ENCODE measurements at places on chromosomes 11 and 22. TPM values are rescaled to one million over a fixed set of nuclear protein-coding genes. Genes with fewer than 3 reads are reported as not detected.

OR52I2 gene
- not detected for total RNA-seq

DNA sequence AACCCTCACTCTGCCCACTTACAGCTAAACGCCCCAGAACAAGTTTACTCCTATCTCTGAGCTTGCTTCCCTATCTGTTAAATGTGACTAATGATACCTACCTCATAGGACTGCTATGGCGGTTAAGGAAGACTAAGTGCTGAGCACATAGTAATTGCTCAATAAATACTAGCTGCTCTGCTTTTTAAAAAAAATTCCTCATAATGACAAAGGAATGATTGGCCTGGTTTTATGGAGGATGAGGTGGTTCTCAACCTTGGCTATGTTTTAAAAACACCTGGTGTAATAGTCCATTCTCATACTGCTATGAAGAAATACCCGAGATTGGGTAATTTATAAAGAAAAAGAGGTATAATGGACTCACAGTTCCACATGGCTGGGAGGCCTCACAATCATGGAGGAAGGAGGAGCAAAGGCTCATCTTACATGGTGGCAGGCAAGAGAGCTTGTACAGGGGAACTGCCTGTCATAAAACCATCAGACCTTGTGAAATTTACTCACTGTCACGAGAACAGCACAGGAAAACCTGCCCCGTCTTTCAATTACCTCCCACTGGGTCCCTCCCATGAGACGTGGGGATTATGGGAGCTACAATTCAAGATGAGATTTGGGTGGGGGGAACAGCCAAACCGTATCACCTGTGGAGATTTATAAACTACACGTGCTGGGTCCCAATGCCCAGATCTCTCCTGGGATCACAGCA, 127.2 kb upstream of the SYT13 start:
- peaks cover 5% of the 10 kb centered on the region for H3K27me3 ChIP-seq
- H3K4me1 ChIP-seq: peaks cover 32% of the 10 kb centered on the region
- no peaks in the 10 kb centered on the region for H3K36me3 ChIP-seq
- DNase-seq: no peak
- H3K27ac ChIP-seq: no peak overlapping the region
- no peak overlapping the region for H3K4me3 ChIP-seq

DNA sequence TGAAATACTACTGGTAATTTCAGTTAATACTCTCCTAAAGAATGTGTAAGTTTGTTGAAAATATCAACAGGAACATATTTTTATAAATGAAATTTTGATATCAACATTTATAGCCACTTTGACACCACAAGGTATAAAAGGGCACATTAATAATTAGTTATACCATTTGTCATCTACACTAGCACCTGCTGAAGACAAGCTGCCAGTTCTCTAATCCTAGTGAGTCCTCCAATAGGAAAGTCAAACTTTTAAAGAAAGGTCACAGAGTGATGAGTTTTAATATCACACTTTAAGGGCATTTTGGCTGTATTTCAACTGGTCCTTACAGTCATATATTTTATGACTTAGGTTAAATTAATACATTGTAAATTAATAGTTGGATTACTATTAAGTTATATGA, 52.3 kb downstream of the APOL5 start:
- H3K27ac ChIP-seq: no peak overlapping the region
- H3K36me3 ChIP-seq: peaks cover 17% of the 10 kb centered on the region
- H3K4me3 ChIP-seq: no peak overlapping the region
- H3K4me1 ChIP-seq: peaks cover 11% of the 10 kb centered on the region
- DNase-seq: no peak

GRCh38 chr11:61873588-61874376, 17.6 kb downstream of the FADS3 start:
- peak overlapping the region; percentile 63 for H3K27ac ChIP-seq
- no peak overlapping the region for H3K4me3 ChIP-seq
- peaks cover 11% of the 10 kb centered on the region for H3K36me3 ChIP-seq
- no peaks in the 10 kb centered on the region for H3K27me3 ChIP-seq

GRCh38 chr11:67632175-67632981, 2.6 kb upstream of the NUDT8 start:
- no peak overlapping the region for H3K27ac ChIP-seq
- no peaks in the 10 kb centered on the region for H3K36me3 ChIP-seq
- H3K4me1 ChIP-seq: peaks cover 6% of the 10 kb centered on the region
- peak; percentile 83 for DNase-seq

CTSD gene
- total RNA-seq: 2,062 TPM

- peaks cover 28% of the 10 kb centered on the region for H3K27me3 ChIP-seq
- no peak for DNase-seq
- no peak overlapping the region for H3K4me3 ChIP-seq
- H3K36me3 ChIP-seq: no peaks in the 10 kb centered on the region
- no peak overlapping the region for H3K27ac ChIP-seq
- no peaks in the 10 kb centered on the region for H3K4me1 ChIP-seq
Measured at GRCh38 chr22:33049119-33049729, 9.0 kb downstream of the SYN3 start.

DNA sequence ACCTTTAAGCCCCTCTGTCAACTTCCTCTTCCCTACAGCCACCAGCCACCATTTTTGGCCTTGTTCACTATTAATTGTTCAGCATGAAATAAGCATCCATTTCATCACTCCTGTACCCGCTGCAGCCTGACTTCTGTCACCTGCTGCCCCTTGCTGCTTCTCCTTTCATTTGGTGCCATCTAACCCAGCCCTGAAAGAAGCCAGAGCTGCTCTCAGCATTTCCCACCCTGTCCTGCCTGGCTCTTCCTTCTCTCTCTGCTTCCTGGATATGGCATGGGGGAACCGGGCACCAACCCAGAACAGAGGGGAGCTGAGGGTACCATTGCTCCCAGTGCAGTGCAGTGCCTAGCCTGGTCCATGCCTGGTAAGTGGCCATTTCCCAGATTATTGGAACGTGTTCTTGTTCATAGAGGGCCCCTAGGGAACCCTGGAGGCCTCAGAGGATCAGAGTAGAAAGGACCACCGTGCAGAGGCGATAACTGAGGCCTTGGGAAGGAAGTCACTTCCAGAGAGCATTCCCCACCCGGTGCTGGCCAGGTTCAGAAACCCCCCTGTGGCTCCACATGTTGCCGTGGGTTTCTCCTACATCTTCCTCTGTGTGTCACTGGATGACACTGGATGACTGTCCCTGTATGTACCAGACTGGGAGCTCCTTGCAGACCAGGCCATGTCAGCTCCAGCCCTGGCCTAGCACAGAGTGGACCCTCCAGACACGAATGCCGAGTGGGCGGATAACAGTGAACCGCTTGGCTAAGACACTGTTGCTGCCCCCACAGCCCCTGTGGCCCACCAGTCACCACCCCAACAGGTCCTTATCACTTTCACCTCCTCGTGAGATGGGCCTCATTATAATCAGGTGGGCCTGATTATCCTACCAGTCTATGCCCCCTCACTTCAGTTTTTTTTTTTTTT, 4.7 kb downstream of the YDJC start:
- peaks cover 14% of the 10 kb centered on the region for H3K36me3 ChIP-seq
- H3K27me3 ChIP-seq: no peaks in the 10 kb centered on the region
- DNase-seq: no peak
- H3K4me1 ChIP-seq: peaks cover 40% of the 10 kb centered on the region
- peak overlapping the region; percentile 70 for H3K27ac ChIP-seq

DNA sequence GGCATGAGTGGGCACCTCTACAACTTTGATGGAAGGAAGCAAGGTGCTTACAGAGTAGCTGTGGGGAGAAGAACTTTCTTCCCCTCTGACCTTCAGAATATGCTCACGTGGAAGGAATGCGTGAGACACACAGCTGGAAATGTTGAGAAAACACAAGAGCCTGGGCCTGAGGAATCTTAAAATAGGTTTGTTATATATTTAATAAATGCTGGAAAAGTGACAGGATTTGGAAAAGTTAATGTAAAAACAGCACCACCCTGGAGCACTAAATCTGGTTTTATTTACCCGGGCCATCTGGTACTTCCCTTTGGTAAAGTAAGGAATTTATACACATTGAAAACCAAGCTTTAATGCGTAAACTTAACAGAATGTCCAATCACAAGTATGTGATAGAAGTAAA, 14.0 kb upstream of the AMPD3 start:
- no peaks in the 10 kb centered on the region for H3K36me3 ChIP-seq
- peak overlapping the region; percentile 72 for H3K27ac ChIP-seq
- no peak overlapping the region for H3K4me3 ChIP-seq
- DNase-seq: no peak
- no peaks in the 10 kb centered on the region for H3K27me3 ChIP-seq

GRCh38 chr11:13090228-13090708, 81.2 kb downstream of the RASSF10 start:
- no peak overlapping the region for H3K4me3 ChIP-seq
- no peak for DNase-seq
- peaks cover 67% of the 10 kb centered on the region for H3K27me3 ChIP-seq
- H3K4me1 ChIP-seq: no peaks in the 10 kb centered on the region

- DNase-seq: no peak
- H3K27ac ChIP-seq: no peak overlapping the region
- H3K4me1 ChIP-seq: no peaks in the 10 kb centered on the region
- H3K4me3 ChIP-seq: no peak overlapping the region
- H3K36me3 ChIP-seq: no peaks in the 10 kb centered on the region
Measured at GRCh38 chr11:134466610-134467567, 54.8 kb upstream of the B3GAT1 start.

DNA sequence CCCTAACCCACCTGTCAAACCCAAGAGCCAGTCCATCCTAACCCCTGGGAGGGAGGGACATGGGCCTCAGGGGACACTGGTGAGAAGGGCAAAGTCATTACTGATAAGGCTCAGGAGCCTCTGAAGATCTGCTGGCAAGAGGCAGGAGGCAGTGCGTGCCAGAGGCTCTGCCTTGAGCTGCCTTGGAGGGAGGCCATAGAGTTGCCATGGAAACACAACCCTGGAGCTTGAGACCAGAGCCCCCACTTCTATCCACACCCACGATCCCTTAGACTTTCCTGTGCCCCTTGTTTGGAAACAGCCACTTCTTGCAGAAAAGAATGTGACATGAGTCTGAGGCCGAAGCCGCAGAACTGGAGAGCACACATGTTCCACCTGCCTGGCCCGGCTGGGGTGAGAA, 89.7 kb upstream of the CSNK2A3 start:
- no peaks in the 10 kb centered on the region for H3K27me3 ChIP-seq
- H3K27ac ChIP-seq: peak overlapping the region; percentile 54
- peaks cover 52% of the 10 kb centered on the region for H3K4me1 ChIP-seq
- H3K4me3 ChIP-seq: no peak overlapping the region
- peaks cover 21% of the 10 kb centered on the region for H3K36me3 ChIP-seq
- no peak for DNase-seq

GRCh38 chr11:43217849-43218248, 93.9 kb upstream of the API5 start:
- no peaks in the 10 kb centered on the region for H3K36me3 ChIP-seq
- DNase-seq: no peak
- H3K27me3 ChIP-seq: no peaks in the 10 kb centered on the region
- no peaks in the 10 kb centered on the region for H3K4me1 ChIP-seq

NXPE4 gene
- not detected for total RNA-seq

GRCh38 chr11:124747406-124748099, 4.5 kb downstream of the VSIG2 start:
- no peak for DNase-seq
- H3K4me1 ChIP-seq: peaks cover 9% of the 10 kb centered on the region
- H3K36me3 ChIP-seq: no peaks in the 10 kb centered on the region
- peaks cover 30% of the 10 kb centered on the region for H3K27me3 ChIP-seq
- H3K4me3 ChIP-seq: peak overlapping the region; percentile 87

KLHDC7B gene
- total RNA-seq: not detected

DNA sequence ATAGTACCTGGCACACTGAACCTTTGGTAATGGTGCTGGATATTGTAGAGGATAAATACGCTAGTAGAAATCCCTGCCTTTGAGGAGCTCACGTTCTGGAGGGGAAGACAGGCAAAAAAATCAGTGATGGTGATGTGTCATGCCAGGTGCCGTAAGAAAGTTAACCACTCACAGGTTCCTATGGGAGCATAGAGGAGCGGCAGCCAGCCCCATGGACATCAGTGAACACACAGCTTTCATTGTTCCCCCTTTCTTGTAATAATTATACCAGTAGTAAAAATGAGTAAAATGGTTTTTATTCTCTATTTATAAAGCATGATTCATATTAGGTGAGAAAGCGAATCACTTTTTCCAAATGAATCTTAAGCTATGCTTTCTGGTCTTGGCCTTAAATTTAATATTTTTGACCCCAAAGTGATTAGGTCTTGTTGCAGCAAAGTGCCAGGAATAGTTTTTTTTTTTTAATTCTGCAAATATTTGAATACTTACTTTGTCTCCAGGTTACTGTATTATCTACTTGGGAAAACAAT, 57.9 kb downstream of the UVRAG start:
- H3K4me3 ChIP-seq: no peak overlapping the region
- no peak for DNase-seq
- no peak overlapping the region for H3K27ac ChIP-seq
- H3K36me3 ChIP-seq: peaks cover 1% of the 10 kb centered on the region
- peaks cover 4% of the 10 kb centered on the region for H3K4me1 ChIP-seq
- H3K27me3 ChIP-seq: no peaks in the 10 kb centered on the region

DNA sequence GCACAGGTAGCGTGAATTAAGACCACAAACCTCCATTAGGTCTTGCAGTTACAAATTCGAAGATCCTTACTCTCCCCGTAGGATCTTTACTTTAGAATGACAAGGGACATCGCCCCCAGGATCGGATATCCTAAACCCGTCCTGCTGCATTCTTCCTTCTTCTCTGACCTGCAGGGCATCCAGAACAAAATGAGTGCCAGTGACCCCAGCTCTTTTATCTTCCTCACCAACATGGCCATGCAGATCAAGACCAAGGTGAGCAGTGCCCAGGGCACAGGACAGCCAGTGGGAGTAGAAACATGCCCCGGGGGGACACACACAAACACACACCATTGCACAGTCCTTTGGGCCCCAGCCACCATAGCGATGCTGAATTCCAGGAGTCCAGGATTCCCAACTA, 42.6 kb upstream of the MPEG1 start:
- H3K36me3 ChIP-seq: no peaks in the 10 kb centered on the region
- peaks cover 57% of the 10 kb centered on the region for H3K27me3 ChIP-seq
- no peaks in the 10 kb centered on the region for H3K4me1 ChIP-seq

- H3K27ac ChIP-seq: no peak overlapping the region
- H3K4me3 ChIP-seq: no peak overlapping the region
- no peaks in the 10 kb centered on the region for H3K27me3 ChIP-seq
- no peaks in the 10 kb centered on the region for H3K4me1 ChIP-seq
- no peaks in the 10 kb centered on the region for H3K36me3 ChIP-seq
Measured at GRCh38 chr22:49548356-49549202, 279.1 kb downstream of the BRD1 start.

PRDM10 gene
- 15.3 TPM for total RNA-seq

DNA sequence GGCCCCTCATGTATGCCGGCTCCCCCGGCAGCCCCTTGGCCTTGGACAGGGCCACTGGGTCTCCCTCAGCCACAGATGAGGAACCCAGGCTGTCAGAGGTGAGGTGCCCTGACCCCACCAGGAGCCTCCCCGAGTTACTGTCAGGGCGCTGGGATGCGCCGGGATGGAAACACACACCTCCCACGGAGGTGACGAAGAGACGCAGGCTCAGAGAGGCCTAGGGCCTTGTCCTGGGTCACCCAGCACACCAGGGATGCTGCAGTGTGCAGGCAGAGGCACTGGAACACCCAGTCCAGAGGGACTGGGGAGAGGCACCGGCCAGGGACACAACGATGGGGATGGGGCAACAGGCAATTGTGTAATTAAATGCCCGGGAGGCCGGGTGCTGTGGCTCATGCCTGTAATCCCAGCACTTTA, 81.2 kb upstream of the PRR5 start:
- no peaks in the 10 kb centered on the region for H3K36me3 ChIP-seq
- H3K27ac ChIP-seq: no peak overlapping the region
- H3K4me1 ChIP-seq: no peaks in the 10 kb centered on the region
- H3K4me3 ChIP-seq: no peak overlapping the region
- DNase-seq: no peak
- H3K27me3 ChIP-seq: no peaks in the 10 kb centered on the region
